ENCODE measurements at places on chromosomes 6 and 20.

DNA sequence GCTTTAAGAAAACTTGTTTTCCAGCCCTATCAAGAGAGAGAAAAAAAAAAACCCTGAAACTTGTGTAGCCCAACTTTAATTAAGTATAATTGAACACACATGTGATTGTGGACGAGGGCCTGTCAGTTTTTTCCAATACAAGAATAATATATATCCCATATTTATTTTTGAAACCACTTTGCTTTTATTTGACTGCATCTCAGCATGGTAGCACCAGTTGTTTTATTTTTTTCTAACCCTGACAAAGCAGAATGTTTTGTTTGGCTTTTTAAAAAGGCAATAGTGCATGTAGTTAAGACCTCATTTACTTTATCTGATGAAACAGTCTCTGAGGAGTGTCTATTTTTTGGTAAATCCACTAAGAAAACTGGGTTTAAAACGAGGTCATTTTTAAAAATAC, 257.7 kb downstream of the CDKAL1 start:
- DNase-seq: no peak

GRCh38 chr20:53652859-53653517, 59.3 kb upstream of the ZNF217 start:
- no peak for DNase-seq

DNA sequence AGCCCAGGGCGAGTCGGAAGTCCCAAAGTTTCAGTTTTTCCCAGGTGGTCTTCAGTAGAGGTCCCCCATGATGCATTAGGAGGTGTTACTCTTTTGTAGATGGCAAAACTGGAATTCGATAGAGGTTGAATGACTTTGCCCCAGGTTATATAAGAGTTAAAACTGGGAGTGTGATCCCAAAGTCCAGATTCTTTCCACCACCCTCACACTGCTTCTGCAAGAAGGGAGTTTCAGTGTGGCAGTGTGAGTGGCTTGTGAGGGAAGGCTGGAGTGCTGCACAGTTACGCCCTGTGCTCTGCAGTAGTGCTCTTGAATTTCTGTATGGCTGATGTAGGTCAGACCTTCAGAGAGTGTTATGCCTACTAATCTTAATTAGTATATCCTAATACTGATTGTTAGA, 29.8 kb downstream of the NDUFAF5 start:
- no peak for DNase-seq

GRCh38 chr6:169991913-169992312, 240.5 kb downstream of the ERMARD start:
- DNase-seq: no peak

- DNase-seq: no peak
These were observed 4.1 kb upstream of the GPR63 start for GRCh38 chr6:96841345-96841744.

- no peak for DNase-seq
These were observed 30.4 kb upstream of the RNF24 start for GRCh38 chr20:4045741-4046140.

GRCh38 chr6:157401734-157402338, 20.8 kb downstream of the ZDHHC14 start:
- no peak for DNase-seq

DNA sequence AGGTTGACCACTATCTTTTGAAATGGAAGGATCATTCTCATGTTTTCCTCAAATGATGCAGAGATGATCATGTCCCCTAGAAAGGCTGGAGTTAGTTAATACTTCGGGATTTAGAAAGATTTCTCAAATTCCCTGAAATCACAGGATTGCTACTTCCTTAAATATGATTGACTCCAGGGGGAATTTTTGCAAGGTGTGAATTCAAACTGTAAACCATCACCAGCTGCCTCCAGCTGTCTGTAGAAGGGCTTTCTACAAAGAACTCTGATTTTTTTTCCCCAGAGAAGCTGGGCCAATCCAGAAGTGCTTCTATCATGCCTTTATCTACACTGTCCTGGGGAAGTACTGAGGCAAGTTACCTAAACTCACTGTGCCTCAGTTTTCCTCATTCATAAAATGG, 114.5 kb downstream of the EDN1 start:
- no peak for DNase-seq

- DNase-seq: no peak
These were observed 482.3 kb upstream of the SOX4 start for GRCh38 chr6:21111093-21111725.

GRCh38 chr6:44598679-44599078, 211.2 kb downstream of the CDC5L start:
- DNase-seq: no peak

DNA sequence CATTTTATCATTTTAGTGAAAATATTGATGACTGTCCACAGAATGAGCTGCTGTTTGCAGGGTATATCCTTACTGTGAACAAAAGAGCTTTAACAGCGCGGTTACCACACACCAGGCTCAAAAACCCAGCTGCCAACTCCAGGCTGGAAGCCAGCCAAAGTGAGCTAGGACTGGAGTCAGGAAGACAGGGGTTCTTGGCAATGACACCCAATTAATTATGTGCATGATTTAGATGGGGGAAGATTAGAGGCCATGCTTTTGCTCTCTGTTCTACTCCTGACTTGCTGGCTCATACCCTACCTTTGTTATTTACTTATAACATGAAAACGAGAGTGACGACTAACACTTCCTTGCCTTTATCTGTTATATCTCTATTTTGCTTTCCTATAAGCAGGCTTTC, 128.9 kb upstream of the SHLD1 start:
- DNase-seq: no peak

- no peak for DNase-seq
These were observed 12.1 kb downstream of the COL21A1 start for GRCh38 chr6:56235245-56235644.

- no peak for DNase-seq
These were observed 688 bp downstream of the COMMD7 start for GRCh38 chr20:32742322-32743236.
